Stimulated activated CD4-positive, alpha-beta T cell treated with anti-CD3 and anti-CD28 coated beads, TNF-alpha, amount 100 ng/mL, for 48 hours (primary cell): ENCODE measurements at places on chromosomes 1 and 21.

DNA sequence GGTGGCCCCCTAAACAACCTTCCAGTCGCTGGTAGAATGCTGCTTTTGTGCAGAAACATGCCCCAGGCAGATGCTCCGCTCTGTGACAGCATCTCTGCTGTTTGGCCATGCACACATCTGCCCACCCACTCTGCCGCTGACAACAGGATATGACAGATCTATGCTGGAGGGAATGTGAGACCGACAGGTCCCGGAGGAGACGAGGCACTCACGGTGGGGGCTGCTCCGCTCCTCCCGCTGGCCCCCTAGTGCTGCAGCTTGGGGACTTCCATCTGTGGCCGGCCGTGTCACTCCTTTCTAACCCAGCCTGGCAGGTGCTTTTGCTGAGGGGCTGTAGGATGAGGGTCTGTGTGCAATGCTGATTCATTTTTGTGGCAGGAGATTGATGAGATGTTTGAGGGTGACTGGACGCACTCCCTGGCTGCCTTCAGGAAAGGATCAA lies 49.1 kb upstream of the DMRTB1 start:
- DNase-seq = no peak

- peak; percentile 47 for DNase-seq
Measured at GRCh38 chr1:22018583-22019559, 17.4 kb downstream of the CELA3A start.

DNA sequence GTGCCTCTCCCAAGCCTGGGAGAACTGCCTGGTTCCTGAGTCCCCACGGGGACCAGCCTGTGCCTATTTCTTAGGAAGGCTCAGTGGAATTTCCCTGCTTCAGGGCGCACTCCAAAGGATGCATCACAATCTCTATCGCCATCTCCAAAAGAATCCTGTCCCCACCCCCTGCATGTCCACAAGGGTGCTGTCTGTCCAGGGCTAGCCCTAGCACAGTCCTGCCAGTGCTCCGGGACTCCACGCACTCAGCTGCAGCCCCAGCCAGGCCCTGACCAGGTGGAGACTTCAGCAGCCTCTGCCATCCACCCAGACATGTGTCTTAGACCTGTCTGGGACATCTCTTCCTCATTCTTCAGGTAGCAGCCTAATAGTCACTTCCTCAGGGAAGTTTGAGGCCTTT lies 199.7 kb downstream of the GRIK3 start:
- no peak for DNase-seq

GRCh38 chr1:1926886-1927660 lies 8.0 kb upstream of the TMEM52 start:
- DNase-seq = no peak

DNA sequence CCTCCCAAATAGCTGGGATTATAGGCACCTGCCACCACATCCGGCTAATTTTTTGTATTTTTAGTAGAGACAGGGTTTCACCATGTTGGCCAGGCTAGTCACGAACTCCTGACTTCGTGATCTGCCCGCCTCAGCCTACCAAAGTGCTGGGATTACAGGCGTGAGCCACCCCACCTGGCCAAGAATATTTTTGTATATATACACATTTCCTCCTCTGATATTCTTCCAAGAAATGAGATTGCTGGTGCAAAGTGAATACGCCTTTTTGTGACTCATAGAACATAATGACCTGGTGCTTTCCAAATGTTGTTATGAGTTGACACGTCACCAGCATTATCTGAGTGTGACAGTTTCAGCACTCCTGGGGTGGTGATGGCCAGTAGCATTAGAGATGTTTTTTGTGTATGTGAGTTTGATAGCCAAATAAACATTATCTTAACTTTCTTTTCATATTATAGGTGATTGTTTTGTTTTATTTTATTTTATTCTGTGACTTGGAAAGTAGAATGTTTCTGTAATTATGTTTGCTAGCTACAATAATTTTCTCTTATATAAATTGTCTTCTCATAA lies 54.9 kb downstream of the KCNK1 start:
- no peak for DNase-seq

DNA sequence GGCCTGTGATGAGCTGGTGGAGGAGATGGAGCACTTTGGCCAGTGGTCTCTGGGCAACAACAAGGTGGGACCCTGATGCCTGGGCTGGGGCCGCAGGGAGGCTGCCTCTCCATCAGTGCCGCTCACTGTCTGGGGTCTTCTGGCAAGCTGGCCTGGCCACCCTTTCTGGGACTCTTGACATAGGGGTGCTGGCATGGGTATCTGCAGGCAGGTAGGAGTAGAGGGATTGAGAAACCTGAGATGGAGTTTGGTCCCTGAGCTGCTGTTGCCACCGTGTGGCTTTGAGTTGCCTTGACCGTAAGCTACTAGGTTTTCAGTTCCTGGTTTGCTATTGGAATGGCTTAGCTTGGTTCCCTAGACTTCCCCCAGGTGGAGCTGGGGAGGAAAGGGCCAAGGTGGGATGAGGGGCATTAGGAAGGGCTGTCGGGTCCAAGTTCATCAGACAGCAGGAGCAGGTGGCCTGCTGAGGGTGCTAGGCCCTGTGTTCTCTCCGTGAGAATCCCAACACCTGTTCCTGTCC lies 13.2 kb upstream of the MFN2 start:
- DNase-seq = no peak

DNA sequence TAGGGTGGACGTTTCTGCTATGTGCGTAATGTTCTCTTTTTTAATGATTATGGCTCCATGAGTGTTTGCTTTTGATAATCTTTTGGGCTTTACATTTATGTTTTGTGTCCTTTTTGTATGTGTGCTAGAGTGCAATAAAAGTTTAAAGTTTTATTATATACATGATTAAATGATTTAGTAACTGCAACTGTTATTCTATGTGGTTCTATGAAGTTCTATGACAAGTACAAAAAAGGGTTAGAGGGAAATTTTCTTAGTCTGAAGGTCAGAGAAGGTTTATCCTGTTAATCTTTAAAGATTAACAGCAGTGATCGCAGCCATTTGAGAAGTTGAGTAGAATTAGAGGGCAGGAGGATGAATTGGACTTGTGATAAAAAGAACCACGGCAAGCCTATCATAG lies 386.4 kb upstream of the CHRM3 start:
- no peak for DNase-seq

- no peak for DNase-seq
Measured at GRCh38 chr1:82628887-82629286, 828.2 kb downstream of the ADGRL2 start.

DNA sequence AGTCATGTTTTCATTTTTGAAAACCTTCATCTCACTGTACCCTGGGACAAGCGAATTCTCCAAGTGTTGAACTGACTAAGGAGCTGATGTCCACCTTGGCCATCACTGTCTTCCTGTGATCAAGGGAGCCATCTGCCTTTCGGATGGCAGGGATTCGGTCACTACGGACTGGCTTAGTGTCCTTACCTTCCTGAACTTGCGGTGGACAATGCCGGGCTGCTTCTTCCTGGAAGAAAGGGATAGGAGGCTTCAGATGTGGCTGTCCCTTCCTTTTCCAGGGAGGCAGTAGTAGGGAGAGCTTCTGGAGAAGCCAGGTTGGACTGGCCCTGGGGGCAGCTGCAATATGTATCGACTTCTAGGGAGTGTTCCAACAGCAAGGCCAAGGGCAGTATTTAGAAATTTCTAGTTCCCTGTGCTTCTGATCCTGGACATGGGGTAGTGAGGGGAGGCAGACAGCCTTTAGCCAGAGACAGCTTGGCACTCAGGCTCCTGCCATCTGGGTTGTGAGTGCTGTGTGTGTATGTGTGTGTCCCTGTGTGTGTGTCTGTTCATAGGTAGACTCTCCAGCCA lies 114.6 kb downstream of the IER5 start:
- no peak for DNase-seq

DNA sequence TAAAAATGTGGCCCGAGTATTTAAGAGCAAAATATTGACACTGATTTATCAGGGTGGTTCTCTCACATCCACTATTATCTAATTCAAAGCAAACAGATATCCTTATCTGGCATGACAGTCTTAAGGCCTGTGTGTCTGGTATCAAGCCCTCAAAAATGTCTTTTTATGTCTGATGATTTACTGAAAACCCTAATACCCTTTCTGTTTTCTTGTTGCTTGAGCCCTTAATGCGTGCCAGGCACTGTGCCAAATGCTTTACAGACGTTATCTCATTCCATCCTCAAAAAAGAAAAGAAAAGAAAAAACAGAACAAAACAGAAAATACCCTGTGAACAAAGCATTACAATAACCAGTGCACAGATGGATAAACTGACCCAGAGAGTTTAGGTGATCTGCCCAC lies 5.7 kb downstream of the DUSP23 start:
- no peak for DNase-seq

DNA sequence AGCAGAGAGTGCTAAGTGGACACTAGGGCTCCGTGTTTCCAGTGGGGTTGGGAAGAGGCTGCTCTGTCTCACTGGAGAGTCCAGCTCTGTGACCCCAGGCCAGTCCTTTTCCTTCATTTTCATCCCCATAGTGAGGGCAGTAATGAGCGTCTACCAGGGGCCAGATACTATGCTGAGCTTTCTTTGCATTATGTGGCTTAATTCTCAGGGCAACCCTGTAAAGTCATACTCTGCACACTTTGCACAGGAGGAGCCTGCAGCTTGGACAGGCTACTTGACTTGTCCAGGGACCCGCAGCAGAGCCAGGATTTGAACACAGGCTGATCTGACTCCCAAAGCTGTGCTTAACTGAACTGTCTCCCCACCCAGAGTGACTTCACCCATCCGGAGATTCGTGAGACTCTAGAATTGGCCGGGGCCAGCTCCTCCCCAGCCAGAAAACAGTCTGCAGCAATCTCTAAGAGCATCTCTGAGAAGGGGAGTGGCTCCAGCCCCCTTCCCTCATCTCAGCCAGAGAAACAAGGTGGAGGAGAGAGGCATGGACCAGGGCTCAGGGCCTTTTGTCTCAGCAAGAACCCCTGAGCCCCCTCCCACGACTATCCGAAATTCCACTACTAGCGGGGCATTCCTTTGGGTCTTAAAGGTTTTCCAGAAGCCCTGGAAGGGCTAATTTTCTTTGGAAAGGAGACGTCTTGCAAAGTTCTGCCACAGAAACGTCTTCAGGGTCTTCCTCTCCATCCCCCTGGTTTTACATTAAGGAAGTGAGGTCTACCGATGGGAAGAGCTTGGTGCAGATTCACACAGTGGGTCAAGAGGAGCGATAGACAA lies 866 bp upstream of the FNDC5 start:
- no peak for DNase-seq

GRCh38 chr1:27356619-27357280 lies 10.0 kb downstream of the MAP3K6 start:
- DNase-seq = no peak
